ENCODE measurements at places on chromosomes 2 and 18.

DNA sequence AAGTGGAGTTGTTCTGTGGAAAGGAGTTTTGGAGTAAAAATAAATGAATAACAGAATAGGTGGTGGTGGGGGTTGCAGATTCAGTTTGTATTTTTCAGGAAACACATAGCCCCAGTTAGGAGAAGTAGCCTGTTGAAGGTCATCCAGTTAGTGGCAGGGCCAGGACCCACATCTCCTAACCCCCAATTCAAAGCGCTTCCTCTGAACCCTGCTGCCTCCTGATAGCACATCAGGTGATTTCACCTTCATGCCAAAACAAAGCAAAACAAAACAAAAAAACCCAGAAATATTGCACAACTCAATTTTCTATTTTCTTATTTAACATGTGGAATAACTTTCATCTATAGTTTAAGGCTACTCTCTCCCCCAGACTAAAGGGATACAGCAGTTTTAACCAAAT, 112.3 kb upstream of the UGP2 start:
- no peak for DNase-seq

DNA sequence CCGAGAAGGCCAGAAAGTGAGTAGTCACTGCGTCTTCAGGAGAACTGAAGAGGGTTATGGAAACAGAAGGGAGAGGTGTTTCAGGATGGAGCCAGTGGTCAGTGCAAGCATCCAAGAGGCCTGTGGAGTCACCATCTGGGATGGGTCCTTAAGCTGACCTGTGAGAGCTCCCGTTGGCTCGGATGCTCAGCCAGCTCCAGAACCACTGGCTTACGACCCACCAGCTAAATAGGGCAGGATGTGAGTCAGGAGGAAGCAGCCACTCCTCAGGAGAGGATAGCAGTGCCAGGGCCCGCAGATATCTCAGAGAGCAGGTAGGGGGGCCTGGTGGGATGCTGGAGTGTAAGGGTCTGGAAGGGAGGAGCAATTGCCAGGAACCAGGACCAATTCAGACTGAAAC, 63.1 kb upstream of the B3GNT7 start:
- no peak for DNase-seq

DNA sequence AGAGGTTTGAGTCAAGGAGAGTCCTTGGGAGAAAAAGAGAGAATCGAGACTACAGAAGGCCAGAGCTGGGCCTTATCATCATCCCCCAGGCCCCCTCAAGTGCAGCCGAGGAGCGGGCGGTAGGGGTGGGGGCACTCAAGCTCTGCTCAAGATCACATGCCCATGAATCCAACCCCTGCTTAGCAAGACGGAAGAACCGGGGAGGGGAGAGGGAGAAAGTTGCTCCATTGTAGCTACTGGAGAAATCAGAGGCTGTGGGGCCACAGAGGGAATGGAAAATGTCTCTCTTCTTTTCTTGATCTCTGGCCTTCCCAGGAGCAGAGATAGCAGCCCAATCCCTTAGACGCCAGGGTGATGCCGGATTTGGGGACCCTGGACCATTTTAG, 14.6 kb downstream of the SLC4A3 start:
- no peak for DNase-seq

- DNase-seq: no peak
These were observed 78.0 kb downstream of the UPP2 start for GRCh38 chr2:158179660-158180059.

DNA sequence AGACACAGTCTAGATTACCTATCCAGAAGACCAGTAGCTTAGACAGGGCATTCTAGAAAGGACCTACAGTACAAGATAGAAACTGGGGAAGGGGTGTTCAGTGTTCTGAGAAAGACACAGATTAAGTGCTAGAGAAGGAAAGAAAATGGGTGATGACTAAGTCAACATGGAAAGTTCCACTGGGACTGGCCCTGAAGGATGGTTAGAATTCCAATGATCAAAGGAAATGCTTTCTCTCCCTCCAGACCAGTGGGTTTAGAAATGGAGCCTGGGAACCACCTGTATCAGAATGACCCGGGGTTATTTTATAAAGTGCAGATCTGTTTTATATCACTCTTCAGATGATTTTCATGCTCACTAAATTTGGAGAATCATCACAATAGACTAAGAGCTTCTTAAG, 5.8 kb upstream of the COLEC12 start:
- DNase-seq: no peak

DNA sequence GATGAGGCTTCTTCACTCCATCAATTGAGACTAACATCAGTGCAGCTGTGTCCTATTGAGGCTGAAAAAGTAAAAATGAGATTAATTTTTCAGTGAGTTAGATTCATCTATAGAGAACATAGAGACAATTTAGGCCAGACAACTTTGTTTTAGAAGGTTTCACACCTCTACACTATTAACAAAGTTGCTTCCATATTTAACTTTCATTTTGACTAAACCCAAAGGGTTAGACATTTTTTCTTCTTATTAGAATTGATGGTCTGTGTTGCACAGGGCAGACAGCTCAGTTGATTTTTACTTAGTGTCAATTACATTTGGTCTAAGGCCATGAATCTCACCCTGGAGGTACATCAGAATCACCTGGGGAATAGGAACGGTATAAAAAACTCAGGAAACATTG, 130.2 kb upstream of the NXPH2 start:
- DNase-seq: no peak

DNA sequence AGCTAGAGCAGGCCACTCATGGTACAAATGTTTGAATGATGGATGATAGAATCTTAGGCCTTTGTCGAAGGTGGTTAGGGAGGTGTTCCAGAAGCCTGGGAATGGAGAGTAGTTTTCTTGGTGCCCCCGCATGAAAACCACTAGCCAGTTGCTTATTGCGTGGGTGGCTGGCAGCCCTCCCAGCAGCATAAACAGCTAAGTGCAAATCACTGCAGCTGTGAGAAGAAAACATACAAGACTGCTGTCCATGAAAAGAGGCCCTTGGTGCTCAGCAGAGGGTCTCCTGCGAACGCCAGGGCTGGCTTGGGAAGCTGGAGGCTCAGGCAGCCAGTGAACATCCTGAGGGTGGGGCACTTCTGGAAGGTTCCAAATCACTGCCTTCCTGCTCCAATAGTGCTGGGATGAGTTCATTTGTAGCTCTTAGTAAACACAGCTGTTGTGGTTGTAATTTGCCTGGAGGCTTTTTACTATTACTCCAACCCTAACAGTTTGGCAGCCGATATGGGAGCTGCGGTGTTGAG, 118.8 kb downstream of the MGAT5 start:
- DNase-seq: no peak

DNA sequence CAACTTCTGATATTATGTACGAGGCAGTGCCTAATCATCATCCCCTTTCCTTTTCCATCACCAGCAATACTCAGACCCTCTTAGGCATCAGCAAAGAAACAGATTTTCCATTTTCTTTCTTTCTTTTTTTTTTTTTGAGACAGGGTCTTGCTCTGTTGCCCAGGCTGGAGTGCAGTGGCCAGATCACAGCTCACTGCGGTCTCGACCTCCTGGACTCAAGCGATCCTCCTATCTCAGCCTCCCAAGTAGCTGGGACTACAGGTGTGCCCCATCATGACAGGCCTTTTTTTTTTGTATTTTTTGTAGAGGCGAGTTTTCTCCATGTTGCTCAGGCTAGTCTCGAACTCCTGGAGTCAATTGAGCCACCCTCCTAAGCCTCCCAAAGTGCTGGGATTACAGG, 5.9 kb upstream of the OLA1 start:
- DNase-seq: no peak

- peak; percentile 90 for DNase-seq
These were observed 64.7 kb downstream of the STK25 start for GRCh38 chr2:241443486-241444223.

DNA sequence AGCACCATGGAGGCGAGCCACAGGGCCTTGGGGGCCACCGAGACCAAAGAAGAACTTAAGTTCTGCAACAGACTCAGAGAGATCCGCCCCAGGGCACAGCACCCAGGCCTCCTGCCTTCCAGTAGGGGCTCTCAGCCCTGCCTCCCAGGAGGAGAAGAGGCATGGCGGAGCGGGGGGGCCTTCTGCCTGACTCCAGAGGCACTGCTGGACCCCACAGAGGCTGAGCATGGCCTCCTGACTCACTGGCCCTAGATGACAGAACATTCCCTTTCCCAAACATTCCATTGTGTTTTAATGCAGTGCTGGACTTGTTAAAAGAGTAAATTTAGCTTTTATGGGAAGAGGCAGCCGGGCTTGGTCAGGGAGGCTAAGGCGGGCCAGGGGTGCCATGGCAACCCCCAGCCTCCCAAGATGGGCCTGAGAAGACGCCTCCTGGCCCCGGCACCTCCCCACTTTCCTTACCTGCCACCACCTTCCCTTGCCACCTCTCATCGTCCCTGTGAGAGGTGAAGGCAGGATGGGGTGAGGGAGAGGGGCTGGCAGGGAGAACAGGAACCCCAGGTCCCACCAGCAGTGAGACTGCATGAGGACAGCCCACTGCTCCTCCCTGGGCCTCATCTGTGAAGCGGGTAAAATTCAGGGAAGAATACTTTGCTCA, 65.4 kb downstream of the SMAD7 start:
- no peak for DNase-seq

- DNase-seq: no peak
These were observed 318.3 kb upstream of the MYT1L start for GRCh38 chr2:2649109-2650072.

- DNase-seq: no peak
These were observed 340.4 kb upstream of the MMADHC start for GRCh38 chr2:149928011-149928410.

GRCh38 chr18:24023185-24023814, 8.7 kb downstream of the TTC39C start:
- no peak for DNase-seq

DNA sequence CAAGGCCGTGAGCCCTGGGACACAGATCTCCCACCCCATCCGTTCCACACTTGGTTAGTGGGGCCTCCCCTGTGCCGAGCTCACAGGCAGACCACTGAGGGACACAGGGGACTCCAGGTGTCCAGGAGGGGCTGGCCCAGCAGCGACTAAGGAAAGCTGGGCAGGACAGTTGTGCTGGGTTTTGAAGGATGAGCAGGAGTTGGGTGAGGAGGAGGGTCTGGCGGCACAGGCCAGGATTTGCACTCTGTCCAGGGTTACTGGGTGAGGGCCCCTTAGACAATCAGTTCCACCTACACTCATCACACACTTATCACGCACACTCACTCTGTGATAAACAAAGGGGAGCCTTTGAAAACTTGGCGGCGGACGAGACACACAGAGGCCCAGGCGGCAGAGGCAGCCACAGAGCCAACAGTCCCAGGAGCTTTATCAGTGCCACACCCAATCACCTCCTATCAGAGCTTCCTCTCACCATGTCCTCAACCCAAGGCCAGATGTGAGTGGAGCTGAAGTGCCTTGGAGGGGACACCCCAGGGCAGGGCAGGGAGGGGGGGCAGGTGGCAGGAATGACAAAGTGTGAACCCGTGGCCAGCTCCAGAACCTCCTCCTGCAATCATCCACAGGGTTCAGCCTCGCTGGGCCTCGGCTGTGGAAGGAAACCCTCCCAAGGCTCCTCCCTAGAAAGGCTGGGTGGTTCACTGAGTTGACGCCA, 26.6 kb downstream of the BIN1 start:
- DNase-seq: no peak

- no peak for DNase-seq
These were observed 65.9 kb downstream of the CDH20 start for GRCh38 chr18:61398961-61399705.

DNA sequence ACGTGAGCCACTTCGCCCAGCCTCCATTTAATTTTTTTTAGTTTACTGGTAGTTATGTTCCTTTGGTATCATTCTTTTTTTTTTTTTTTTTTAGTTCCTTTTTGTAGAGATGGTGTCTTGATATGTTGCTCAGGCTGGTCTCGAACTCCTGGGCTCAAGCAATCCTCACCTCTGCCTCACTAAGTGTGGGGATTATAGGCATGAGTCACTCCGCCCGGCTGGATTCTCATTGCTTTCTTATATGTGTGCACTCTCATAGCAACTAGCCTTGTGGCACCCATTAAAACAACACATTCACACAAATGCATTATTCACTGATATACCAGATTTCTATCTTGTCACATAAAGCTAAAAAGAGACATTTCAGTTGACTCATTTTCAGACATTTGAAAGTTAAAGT, 4.2 kb downstream of the TTC27 start:
- DNase-seq: peak; percentile 43

- DNase-seq: no peak
These were observed 23.4 kb upstream of the SMIM21 start for GRCh38 chr18:75450906-75451305.

- no peak for DNase-seq
These were observed 202 bp downstream of the MCEE start for GRCh38 chr2:71129902-71130151.

GRCh38 chr2:172735582-172736423, at the start of gene RAPGEF4:
Gene RAPGEF4, plus strand, starts transcription at chr2:172735845. Its CDS starts 139 bp downstream, at chr2:172735984.
- no peak for DNase-seq

Measured in stimulated activated CD4-positive, alpha-beta T cell treated with anti-CD3 and anti-CD28 coated beads, Interleukin-15, amount 100 ng/mL, for 48 hours (primary cell).